Memory B cell (primary cell): ENCODE measurements at places on chromosomes 16 and 17.

DNA sequence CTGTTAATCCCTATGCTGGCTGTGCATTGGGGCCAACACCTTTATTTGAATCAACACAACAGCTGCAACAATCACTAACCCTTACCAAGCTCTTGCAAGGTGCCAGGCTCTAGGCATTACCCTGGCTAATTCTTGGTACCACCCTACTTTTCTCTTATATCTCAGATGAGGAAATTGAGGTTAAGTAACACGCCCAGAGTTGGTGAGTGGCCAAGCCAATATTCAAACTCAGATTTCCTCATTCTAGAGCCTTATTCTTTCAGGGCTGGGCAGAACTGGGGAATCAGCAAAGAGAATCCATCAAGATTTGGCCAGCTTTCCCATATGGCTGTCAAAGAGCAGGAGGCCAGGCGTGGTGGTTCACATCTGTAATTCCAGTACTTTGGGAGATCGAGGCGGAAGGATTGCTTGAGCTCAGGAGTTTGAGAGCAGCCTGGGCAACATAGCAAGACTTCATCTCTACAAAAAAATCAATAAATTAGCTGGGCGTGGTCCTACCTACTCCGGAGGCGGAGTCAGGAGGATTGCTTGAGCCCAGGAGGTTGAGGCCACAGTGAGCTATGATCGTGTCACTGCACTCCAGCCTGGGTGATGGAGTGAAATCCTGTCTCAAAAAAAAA is 23.7 kb downstream of the ARSG start:
- H3K4me3 ChIP-seq: peak overlapping the region; percentile 60
- peak; percentile 2 for DNase-seq
- peaks cover 31% of the 10 kb centered on the region for H3K4me1 ChIP-seq
- H3K27ac ChIP-seq: no peak overlapping the region

DNA sequence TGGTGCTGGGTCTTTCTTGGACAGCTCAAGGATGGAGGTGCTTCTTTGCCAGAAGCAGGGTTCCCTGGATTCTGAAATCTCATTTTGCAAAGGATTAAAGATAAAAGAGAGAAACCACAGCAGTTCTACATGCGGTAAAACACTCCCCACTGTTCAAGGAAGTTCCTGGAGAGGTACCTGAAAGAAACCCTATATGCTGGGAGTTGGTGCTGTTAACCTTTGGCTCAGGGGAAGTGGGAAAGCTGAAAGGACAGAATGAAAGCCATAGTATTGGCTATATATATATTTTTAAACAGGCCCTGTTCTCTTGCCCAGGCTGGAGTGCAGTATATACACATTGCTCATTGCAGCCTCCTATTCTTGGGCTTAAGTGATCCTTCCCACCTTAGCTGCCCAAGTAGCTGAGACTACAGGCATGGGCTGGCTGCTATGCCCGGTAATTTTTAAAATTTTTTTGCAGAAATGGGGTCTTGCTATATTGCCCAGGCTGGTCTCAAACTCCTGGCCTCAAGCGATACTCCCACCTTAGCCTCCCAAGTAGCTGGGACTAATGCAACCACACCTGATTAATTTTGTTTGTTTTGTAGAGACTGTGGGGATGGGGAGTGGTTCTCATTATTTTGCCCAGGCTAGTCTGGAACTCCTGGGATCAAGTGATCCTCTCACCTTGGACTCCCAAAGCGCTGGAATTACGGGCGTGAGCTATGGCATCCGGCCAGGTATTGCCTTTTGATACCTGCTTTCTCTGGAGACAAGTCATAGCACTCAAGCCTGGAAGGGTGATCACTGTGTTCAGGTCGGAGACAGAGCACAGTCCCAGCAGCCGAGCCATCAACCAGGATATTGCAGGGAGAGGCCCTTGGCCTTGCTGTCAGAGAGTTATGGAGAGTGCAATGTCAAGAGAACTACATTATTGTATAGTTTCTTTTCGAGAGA is 55.2 kb downstream of the MSI2 start:
- no peak overlapping the region for H3K27ac ChIP-seq
- H3K4me3 ChIP-seq: no peak overlapping the region
- H3K4me1 ChIP-seq: peaks cover 16% of the 10 kb centered on the region
- H3K27me3 ChIP-seq: no peaks in the 10 kb centered on the region

DNA sequence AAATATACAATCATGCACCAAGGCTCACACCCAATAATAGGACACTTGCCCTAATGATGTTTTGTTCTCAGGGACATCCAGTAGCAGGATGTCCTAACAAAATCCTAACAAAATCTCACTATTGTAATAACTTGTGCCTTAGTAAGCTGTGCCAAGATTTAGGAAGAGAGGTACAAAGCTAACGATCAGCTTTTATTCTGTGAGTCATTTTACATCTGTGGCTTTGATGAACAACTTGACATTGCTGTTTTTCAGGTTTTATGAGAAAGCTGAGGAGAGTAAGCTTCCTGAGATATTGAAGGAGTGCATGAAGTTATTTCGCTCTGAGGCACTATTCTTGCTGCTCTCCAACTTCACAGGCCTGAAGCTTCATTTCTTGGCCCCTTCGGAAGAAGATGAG is 18.9 kb downstream of the OGFOD1 start:
- no peak overlapping the region for H3K27ac ChIP-seq
- H3K27me3 ChIP-seq: no peaks in the 10 kb centered on the region
- no peak overlapping the region for H3K4me3 ChIP-seq
- peaks cover 42% of the 10 kb centered on the region for H3K36me3 ChIP-seq
- DNase-seq: no peak

DNA sequence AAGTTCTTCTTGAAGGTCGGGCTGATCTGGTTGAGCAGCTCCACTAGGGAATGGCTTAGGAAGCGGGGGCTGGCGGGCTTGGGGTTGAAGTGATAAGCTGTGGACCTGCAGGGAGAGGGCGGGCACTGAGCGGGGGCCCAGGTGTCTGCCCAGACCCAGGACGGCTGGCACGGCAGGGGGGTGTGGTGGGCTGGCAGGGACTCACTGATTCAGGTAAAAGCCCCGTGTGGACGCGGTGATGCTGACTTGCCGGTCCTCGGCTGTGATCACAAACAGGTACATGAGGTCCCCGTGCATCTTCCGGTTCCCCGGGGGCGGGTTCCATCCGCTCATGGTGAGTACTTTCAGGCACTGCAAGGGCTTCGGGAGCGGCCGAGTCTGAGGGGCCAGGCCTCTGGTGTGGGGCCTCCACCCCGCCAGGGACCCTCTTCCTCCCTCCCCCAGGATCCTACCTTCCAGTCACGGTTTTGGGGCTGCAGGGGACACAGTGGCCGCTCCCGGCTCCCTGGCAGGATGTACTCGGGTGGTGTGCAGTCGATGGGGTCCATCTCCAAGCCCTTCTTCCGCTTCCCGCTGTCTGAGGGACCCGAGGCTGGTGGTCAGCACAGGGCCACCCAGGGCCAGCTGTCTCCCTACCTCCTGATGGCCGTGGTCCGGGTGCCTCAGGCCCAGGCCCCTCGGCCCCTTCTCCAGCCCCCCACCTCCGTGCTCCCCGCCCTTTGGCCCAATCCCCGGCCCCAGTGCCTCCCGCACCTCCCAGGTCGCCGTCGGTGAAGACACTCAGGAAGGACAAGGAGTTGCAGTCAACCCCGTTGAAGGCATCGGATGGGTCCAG is 10.2 kb downstream of the CLUH start:
- H3K4me3 ChIP-seq: no peak overlapping the region
- DNase-seq: no peak
- H3K4me1 ChIP-seq: peaks cover 10% of the 10 kb centered on the region

DNA sequence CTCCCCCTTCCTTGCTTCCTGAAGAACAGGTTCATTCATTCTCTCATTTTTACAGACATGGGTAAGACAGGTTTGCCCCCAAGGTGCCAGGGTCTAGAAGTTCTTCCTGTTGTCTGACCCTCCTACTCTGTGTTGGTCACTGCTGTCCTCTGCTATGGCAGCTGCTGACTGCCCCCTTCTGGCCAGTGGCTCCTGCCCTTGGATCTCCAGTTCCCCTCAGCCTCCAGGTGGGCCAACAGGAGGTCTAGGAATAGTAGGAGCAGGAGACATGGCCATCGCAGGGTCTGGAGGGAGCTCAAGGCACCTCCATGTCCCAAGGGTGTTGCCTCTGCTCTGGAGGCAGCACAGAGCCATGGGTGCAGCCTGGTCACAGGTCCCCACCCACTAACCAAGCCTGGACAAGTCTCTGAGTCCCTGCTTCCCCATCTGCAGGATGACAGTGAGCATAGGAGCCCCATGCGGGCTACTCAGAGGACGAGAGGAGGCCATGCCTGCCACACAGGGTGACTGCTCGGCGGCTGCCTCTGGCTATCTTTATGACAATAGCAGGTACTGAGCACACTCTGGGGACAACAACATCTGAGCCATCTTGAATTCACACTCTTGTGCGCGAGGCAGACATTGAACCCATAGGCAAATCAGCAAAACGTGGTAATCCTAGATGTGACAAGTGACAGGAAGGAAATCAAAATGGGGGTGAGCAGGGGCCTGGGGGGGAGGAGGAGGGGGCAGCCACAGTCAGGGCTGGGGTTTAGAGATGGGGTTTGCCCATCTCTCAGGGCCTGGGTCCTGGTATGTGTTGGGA is 27.0 kb upstream of the NXPH3 start:
- no peak for DNase-seq
- H3K4me3 ChIP-seq: no peak overlapping the region
- H3K36me3 ChIP-seq: no peaks in the 10 kb centered on the region
- peaks cover 7% of the 10 kb centered on the region for H3K4me1 ChIP-seq

DNA sequence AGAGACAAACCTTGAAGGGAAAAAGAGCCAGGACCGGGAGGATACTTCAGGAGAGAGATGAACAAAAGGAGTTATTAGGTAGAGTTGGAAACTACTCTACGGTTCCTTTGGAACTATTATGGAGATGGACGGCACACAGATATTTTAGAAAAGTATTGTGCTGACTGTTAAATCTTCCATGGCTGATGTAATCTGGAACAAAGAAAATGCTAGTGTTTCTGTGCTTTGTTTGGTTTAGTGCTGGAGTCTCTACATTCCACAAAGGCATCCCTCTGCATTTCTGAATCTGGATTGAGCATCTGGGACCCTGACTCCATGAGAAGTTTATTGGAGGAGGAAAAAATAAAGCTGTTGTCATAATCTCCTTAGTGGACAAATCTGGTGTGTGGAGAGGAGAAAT is 57.2 kb downstream of the RPGRIP1L start:
- no peaks in the 10 kb centered on the region for H3K27me3 ChIP-seq
- H3K27ac ChIP-seq: no peak overlapping the region
- no peak for DNase-seq
- no peaks in the 10 kb centered on the region for H3K4me1 ChIP-seq

GRCh38 chr17:19551591-19552148 is 18.0 kb downstream of the SLC47A1 start:
- peaks cover 4% of the 10 kb centered on the region for H3K4me1 ChIP-seq
- no peak overlapping the region for H3K27ac ChIP-seq
- DNase-seq: no peak
- peaks cover 3% of the 10 kb centered on the region for H3K27me3 ChIP-seq

DNA sequence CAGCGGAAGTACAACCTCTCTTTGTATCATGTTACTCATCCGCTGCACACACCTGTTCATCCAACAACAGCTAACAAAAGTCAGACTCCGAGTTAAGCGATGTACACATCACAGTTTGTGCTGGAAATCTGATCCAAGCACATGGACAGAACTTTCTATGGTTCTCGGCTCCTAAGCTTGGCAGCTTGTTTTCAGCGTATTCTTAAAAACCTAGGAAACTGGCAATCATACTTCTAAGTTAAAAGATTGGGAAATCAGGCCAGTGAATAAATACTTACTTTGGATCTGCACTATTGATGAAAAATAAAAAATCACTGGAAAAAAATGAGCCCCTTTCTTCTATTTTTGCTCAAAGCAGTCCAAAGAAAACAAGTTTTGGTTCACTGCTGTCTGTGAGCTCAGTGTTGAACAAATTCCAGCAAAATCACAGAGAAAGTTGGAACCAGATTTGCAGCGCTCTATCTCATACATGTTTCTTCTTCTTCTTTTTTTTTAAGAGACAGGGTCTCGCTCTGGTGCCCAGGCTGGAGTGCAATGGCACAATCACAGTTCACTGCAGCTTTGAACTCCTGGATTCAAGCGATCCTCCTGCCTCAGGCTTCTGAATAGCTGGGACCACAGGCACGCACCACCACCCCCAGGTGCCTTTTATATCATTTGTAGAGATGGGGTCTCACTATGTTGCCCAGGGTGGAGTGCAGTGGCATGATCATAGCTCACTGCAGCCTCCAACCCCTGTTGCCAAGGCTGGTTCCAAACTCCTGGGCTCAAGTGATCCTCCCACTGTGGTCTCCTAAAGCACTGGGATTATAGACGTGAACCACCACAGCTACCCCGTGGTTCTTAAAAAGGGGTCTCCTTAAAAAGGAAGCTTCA is 71.6 kb upstream of the CREBBP start:
- H3K4me3 ChIP-seq: no peak overlapping the region
- no peak overlapping the region for H3K27ac ChIP-seq
- H3K4me1 ChIP-seq: peaks cover 6% of the 10 kb centered on the region
- H3K36me3 ChIP-seq: no peaks in the 10 kb centered on the region
- DNase-seq: no peak

GRCh38 chr17:15908378-15908777 is 36.6 kb upstream of the ADORA2B start:
- H3K4me1 ChIP-seq: no peaks in the 10 kb centered on the region
- peaks cover 2% of the 10 kb centered on the region for H3K27me3 ChIP-seq
- H3K4me3 ChIP-seq: no peak overlapping the region
- no peak for DNase-seq
- H3K36me3 ChIP-seq: no peaks in the 10 kb centered on the region

DNA sequence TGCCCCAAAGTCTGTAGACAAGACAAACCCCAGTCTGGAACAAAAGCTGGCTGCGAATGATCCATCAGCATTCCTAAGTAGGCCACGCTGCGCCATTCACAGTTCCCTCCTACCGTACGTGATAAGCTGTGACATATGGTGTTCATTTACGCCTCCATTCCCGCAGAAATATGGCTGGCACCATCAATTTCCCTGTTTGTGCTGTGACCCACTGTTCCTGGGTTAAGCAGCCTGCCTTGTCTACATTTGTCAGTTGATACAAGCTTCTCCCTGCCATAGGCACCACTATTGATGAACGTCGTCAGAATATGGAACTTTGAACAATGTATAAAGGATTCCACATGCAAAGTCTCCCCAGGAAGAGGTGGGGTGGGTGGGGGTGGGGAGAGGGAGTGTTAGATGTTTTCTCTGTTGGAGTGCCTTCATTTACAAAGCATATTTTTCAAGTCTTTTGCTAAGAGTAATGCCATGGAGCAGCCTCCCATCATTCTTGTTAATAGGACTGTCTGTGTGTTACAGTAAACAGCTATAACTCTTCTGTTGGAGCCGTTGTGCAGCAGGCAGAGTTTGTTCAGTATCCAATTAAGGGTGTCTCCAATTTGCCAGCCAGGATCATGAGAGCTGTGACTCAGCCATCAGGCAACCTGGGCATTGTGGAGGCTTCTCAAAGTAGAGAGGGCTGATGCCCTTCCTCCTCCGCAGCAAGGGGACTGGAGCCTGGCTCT is 294.6 kb downstream of the TMEM114 start:
- no peak overlapping the region for H3K27ac ChIP-seq
- no peak for DNase-seq
- H3K36me3 ChIP-seq: no peaks in the 10 kb centered on the region
- H3K4me3 ChIP-seq: no peak overlapping the region
